ENCODE measurements at places on chromosomes 2 and 18.

DNA sequence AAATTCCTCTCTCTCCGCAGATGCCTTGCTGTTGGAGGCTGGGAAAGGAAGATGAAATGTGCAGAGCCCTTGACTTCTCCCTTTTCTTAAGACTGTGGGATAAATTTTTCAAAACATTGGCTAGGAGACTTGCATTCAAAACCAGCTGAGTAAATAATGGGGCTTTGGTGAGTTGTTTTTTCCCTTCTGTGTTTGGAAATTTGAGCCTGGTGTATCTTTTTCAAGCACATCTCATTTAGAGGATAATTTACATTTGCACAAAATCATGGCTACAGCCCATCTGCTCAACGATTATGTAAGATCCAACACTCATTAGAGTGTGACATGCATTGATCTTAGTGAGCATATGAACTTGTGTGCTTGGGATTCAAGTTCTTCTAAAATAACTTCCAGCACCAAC lies 112.1 kb upstream of the ATP8B1 start:
- DNase-seq: no peak

DNA sequence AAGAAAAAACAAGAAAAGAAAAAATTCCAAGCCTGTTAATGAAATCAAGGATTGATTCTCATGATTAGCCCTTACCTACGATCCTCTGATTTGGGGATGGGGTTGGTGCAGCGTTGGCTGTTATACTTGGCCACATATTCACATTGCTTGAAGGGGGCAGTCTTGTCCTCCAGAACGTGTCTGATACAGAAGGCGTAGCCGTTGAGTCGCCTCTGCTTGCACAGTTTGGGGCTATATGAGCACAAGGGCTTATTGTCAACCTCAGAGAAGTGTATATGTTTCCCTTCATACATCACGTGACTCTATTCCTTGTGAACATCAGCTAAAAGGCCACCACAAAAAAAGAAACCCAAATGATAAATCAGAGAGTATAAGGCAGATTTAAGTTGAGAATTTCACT lies 23.2 kb downstream of the INO80D start:
- DNase-seq: no peak

- DNase-seq: no peak
Measured at GRCh38 chr18:35717182-35717581, 135.6 kb downstream of the GALNT1 start.

DNA sequence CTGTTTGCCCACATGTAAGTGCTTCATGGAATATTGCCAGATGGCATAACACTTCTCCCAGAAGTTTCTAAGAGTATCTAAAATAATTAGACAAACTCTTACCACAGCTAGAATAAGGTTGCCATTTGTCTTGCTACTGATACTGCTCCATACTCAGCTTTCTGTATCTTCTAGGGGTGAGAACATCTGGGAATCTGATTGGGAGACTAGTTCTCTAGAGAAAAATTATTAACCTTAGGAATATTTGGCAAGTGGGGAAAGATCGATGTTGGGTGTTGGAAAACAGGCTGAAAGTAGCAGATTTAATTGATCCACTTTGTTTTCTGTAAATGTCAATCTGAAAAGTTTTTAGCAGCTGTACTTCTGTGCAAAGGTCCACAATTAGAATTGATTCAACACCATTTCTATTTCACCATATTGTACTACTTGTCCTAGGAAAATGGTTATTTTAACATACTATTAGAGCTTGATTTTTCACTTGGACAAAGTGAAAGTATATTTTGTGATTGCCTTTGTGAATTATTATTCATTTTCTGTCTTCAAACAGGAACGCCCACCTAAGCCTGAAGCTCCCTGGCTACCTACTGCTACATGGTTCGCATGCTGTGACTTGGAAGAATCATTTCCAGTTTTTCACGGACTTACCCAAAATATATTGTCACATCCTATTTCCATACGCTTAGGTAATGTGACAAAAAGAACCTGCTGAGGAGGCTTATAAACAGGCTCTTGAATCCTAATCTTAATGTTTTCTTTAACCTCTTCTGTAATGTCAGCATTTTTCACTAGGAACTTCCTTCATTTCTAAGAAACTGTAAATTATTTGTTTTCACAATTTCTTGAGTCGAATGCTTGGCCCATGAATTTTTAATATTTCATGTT lies 147.7 kb downstream of the TRABD2A start:
- DNase-seq: no peak

- no peak for DNase-seq
Measured at GRCh38 chr18:51988277-51988676, 351.7 kb upstream of the DCC start.

DNA sequence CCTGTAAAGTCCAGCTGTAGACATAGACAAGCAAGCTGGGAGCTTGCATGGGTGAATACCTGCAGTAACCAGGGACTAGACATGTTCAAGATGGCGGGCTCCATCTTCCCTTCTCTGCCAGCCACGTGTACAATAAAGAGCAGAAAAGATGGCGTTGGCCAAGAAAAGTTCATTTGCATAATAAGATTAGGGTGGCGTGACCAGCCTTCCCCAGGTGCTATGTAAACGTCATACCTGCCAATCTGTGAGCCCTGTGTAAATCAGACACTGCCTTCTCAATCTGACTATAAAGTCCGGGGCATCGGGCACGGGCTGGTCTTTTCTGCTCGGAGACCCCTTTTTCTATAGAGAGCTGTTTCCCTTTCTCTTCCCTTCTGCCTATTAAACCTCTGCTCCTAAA lies 101.6 kb upstream of the XPO1 start:
- no peak for DNase-seq

GRCh38 chr2:210366675-210367080 lies 51.7 kb upstream of the MYL1 start:
- DNase-seq: no peak

DNA sequence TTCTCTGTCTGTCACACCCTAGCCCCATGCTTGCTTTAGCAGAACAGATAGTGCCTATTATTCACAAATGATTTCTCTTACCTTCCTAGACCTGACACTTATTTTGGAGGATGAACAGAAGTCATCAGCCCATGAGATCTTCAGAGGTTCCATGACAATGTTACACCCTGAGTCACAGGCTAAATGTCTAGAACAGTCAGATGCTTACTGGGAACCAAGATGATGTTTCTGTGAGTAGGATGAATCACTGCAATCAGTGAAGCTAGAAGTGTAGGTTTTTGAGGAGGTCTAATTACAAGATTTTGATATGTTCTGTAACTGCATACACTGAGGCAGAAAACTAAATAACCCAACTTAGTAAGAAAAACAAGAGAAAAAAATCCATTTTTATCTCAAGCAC lies 123.0 kb upstream of the THUMPD2 start:
- no peak for DNase-seq

DNA sequence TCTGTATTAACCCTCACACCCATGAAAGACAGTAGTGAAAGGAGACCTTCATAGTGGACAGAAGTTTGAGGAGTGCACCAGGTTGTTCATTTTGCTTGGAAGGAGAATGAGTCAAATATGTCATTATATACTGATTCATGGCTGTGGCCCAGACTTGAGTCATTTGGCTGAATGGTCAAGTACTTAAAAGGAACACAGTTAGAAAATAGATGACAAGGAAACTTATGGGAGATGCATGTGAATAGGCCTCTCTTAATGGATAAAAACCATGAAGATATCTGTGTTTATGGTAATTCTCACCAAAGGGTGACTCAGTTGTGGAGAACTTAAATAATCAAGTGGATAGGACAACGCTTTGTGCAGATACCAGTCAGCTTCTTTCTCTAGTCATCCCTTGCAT lies 524.7 kb upstream of the CNTNAP5 start:
- no peak for DNase-seq

DNA sequence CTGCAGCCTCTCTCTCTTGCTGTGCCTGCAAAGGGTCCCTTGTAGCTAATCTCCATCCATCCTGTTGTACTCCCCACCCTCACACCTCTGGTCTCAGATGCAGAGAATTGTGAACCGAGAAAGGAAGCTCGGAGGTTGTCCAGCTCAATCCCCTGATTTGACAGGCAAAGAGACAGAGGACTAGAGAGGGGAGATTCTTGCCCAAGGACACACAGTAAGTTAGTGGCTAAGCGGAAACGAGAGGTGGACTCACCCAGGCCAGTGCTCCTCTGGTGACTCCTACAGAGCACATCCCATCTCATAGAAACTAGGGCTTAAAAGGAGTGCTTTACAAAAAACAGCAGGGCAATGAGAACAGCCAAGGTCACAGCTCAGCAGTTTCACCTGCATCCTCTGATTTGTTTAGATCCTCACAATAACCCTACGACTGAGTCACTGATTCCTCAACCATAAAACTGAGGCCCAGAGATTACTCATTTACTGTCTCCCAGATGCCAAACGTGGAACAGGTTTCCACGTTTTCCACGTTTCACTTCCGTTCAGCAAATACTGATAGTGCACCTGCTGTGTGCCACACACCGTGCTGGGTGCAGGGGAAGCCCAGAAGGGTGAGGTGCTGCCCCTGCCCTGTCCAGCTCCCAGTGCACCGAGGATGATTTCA lies 22.1 kb downstream of the EHD3 start:
- DNase-seq: no peak

GRCh38 chr2:215149060-215149459 lies 10.6 kb upstream of the ABCA12 start:
- no peak for DNase-seq

GRCh38 chr2:185063761-185064160 lies 465.4 kb downstream of the ZNF804A start:
- no peak for DNase-seq

- DNase-seq: no peak
Measured at GRCh38 chr2:127811397-127812321, 688 bp upstream of the WDR33 start.

DNA sequence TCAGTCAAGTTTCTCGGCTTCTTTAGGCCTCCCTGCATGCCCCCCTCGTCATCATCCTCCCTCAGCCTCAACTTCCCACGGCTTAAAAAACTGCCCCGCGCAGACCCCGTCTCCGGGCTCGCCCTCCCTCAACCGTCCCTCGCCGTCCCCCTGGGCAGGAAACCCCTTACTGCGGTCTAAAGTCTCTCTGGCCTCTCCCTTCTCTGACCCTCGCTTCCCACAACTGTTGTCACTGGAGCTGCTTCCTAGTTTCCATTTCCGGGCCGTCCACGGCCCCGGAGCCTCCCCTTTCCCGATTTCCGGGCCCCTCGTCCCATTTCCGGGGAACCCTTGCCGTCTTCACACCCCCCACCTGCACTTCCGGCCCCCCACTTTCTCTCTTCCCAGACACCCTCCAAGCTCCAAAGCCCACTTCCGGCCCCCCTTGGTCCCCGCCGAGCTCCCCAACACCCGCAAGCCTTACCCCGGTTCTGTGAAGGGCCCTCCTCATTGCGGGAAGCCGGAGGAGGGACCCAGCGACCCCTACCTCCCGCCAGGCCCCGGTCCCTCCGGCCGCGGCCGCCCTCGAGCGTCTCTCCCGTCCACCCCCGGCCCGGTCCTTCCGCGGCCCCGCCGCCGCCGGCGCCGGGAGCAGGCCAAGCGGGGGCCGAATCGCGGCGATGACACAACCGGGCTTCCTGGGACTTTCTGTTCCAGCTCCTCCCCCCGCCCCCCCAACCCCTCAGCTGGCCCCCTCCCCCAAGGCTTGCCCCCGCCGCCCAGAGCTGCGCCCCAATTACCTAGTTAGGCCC lies 513 bp downstream of the TRIP12 start:
- peak; percentile 38 for DNase-seq

DNA sequence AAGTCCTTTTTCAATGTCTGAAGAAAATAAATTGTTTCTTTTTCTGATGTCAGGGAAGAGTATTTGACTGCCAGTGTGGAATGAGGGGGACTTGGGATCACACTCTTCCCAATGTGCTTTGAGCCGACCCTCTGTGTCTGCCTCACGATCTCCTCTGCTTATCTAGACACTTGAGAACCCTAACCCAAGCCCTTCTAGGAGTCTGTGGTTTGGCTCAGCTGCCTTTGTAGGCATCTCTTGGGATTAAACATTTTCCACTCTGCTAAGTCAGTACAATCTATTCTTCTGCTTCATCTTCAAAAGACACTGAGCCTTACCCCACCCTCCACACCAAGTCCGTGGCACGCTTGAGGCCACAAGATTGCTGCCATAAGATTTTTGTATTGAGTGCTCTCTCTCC lies 19.4 kb downstream of the FAM110C start:
- no peak for DNase-seq

DNA sequence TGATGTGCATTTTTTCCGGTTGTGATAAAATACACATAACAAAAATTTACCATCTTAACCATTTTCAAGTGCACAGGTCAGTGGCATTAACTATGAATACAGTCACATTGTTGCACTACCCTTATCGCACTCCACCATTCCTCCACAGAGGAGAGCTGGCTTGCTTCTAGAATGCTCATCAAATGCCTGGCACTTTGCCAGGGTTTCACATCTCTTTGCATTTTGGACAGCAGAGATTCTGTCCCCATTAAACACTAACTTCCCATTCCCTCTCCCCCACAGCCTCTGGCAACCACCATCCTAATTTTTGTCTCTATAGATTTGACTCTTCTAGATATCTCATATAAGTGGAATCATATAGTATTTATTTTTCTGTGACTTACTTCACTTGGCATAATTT lies 165.0 kb downstream of the ASB1 start:
- DNase-seq: no peak

DNA sequence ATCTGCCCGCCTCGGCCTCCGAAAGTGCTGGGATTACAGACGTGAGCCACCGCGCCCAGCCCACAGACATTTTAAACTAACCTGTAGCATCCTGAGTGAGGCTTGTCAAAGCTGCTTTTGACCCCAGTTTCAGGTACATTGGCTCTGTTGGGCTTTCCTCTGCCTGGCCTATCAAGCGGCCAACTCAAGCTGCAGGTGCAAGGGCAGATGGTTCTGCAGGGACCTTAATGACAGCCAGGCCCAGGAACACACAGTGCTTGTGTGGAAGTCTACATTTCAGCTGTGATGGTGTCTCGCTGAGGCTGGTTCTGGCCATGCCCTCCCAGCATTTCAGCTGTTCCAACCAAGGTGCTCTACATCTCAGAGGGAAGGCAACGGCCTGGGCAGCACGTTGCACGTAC lies 18.4 kb downstream of the INPP4A start:
- no peak for DNase-seq

DNA sequence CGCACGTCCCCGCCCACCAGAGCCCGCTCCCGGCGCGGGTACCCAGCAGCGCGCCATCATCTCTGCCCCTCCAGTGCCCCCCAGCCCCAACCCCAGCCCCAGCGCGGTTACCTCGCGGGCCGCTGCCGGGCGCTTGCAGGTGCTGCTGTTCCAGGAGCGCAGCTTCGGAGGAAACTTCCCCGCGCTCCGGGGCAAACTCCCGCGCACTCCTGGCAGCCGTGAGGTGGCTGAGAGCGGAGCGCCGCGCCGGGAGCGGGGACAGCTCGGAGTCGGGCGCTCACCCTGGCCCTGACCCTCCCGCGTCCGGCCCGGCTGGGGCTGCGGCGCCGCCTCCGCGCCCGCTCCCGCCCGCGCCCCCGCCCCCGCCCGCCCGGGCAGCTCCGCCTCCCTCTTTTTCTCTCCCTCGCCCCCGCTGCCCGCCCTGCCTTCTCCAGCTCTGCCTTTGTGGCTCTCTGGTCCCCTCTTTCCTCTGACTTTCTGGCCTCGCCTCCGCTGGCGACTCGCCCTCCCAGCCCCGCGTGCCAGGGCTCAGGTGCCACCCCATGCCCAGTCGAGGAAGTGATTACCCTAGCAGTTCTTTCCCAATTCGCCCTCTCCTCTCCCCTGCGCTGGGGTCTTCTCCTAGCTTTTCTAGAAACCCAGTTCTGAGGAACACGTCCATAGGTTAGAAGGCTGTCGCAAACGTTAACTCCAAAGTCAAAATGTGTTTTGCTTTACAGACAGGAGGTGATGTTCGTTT lies at the start of gene CHST9:
Gene CHST9 (minus strand): TSS at position 284 of the 739 bp plus-strand sequence. CDS start 42,499 bp downstream, outside the sequence.
- DNase-seq: no peak

- no peak for DNase-seq
Measured at GRCh38 chr2:108139521-108139920, 100.2 kb upstream of the SULT1C3 start.
